ENCODE measurements at places on chromosomes 7 and 10.

DNA sequence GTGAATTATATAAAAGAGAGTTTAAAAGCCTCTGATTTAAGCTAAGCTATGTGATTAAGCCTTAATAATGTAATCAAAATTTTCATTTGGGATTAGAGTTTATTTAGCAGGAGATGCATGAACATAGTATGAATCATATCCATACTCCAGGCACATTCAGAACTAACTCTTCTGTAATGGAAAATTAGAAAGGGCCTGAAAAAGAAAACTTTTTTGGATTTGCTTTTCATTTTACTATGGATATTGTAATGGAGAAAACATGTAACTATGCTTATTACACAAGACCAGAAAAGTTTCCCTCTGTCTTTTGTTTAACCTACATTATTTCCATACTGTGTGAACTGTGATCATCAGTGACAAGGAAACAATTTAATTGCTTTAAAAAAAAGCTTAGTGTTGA is 22.0 kb downstream of the TES start:
- DNase-seq: no peak

- no peak for DNase-seq
Observed at GRCh38 chr7:154353355-154353767, 301.2 kb downstream of the DPP6 start.

DNA sequence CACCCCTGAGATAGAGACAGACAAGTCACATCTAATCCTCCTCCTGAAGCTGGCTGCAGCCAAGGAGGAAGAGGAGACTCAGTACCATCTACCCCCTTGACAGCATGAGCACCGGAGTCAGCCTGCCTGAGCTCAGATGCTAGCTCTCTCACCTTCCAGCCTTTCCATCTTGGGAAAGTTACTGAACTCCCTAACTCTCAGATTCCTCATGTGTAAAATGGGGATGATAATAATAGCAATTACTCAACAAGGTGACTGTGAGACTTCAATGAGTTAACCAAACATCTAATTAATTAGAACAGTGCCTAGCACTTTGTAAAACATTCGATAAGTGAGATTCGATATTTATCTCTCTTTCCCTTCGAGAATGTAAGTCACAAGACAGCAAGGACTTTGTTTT is 6.4 kb downstream of the KDM7A start:
- no peak for DNase-seq

DNA sequence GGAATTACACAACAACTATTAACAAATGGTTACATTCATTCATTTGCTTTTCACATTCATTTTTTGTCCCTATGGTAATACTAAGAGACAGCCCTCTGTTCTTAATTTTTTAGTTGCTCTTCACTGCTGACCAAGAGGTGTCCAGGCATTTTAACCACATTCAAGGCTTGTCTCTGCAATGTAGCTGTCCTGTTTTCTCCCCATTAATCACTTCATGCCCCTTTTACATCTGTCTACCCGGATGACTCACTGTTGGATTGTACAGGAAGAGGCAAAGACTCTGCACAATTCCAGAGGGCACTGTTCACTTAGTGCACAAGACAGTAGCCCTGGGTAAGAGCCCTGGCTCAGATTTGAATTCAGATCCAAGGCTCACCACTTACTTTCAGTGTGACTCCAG is 168.5 kb downstream of the NOC3L start:
- DNase-seq: no peak

DNA sequence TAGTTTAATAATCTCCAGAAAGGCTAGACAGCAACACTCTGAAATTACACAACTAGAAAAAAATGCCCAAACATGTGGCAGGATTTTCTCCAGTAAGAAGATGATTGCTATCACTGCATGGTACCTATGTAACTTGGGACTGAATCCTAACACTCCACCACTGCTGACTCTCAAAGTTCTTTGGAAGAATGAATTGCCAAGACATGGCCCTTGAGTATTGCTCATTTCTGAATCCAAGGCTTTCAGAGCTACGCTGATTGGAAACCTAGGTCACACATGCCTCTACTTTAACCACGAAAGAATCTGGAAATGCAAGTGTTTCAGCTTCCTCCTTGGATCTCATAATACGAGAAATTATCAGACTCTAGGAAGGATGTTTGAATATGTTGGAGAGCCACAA is 167.5 kb upstream of the CELF2 start:
- no peak for DNase-seq

DNA sequence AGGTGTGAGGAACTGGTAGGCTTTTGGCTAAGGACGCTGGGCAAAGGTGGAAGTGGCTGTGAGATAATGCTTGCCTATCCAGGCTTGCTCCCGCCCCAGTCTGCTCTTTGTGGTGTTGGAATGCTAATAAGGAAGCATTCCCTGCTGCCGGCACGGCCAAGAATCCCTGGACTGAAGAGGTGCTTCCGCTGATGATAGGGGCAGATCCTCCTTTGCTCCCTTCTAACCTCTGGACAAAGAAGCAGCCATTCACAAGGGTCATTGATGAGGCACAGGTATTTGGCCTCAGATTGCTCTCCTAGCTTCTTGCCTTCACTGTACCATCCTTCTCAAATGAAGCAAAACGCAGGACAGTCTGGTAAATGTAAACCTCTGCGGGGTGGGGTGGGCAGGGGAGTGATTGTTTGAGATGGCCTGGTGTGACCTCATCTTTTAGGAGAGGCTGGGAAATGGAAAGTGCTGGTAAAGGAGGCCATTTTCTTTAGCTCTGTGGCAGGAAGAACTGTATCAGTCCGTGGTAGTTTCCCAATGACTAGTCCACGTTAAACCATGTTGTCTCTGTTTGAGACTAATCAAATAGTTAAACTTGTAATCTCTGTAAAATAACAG is 1.7 kb downstream of the PGAM1 start:
- DNase-seq: no peak

GRCh38 chr7:151243408-151244195 is 4.9 kb downstream of the SMARCD3 start:
- no peak for DNase-seq

- DNase-seq: no peak
Observed at GRCh38 chr10:508726-509125, 180.7 kb downstream of the DIP2C start.

Measured in NCI-H524 treated with DMSO at 0.1 percent for 48 hours (cell line).